ENCODE measurements at places on chromosomes 5 and 9.

GRCh38 chr9:134375011-134375390 is 48.7 kb downstream of the RXRA start:
- DNase-seq: no peak

DNA sequence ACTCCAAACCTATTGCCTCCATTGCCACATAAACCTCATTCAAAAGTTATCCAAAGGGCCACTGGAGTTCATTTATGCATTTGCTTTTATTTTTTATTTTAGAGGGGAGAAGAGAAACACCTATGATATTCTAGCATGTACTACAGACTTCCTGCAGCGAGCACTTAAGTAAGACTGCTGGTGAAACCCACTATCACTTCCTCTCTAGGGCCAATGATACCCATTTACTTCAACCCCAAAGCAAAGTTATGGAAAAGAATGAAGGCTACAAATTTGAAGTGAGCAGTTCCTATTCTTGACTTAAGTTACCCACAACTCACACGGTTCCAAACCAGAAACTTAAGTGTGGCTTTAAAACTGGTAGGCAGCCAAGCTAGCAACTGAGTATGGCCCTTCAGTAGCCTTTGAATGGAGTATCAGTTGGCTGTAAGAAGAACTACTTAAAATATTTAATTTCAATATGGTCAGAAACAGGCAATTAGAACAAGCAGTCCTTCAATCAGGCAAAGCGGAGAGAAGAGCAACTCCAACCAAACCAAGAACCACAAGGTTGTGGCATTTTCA is 94.1 kb downstream of the GPR21 start:
- DNase-seq: no peak

- no peak for DNase-seq
Observed at GRCh38 chr5:39062530-39062929, 11.7 kb downstream of the RICTOR start.

- no peak for DNase-seq
Observed at GRCh38 chr9:123537809-123538208, 181.8 kb downstream of the CRB2 start.

DNA sequence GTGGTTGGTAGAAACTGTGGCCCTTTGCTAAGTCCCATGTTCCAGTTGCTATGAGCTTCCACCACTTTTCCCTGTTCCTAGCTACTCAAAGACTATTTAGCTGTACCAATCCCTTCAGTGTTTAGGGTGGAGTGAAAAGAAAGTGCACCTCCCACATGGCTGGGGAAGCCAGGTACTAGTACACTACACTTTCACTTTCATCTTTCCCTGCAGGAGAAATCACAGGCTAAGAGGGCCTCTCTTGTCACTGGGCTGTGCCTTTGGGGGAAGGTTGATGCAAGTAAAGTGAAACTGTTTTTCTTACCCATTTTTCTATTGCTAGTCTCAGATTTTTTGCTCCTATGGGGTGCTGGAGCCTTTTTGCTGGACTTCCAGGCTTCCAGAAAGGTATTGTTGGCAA is 33.5 kb upstream of the CKS2 start:
- DNase-seq: no peak

GRCh38 chr5:122156724-122157325 is 27.5 kb downstream of the ZNF474 start:
- no peak for DNase-seq

- DNase-seq: no peak
Observed at GRCh38 chr9:5817862-5818261, 15.1 kb downstream of the ERMP1 start.

GRCh38 chr5:44382894-44383293 is 6.3 kb downstream of the FGF10 start:
- no peak for DNase-seq

DNA sequence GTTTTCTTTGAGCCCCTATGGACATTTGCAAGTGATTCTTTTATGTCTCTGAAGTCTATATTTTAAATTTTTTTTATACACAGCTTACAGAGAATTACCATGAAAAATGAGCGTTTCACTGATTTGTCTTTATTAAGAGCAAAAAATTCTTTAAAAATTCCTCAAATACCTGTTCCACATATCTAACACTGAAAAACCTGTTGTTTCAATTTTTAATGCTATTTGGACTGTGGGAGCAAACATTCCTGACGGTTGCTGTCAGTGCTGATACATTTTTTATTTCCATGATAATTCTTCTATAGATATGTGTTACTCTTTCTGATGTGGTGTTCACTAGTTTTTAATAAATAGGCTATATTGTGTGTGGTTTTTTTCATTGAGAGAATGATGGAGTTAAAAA is 199.8 kb downstream of the GDNF start:
- peak; percentile 34 for DNase-seq

All from HS-27A (cell line).